ENCODE measurements at places on chromosomes 11 and 22. TPM values are rescaled to one million over a fixed set of nuclear protein-coding genes. Genes with fewer than 3 reads are reported as not detected.

LRP4 gene
- total RNA-seq, result 2.7 TPM

INSC gene
- total RNA-seq, result 2.0 TPM

FGF4 gene
- not detected for total RNA-seq

NLRP14 gene
- 0.08 TPM for total RNA-seq

KIAA0930 gene
- total RNA-seq, result 181 TPM

THY1 gene
- total RNA-seq, result 5.7 TPM

CTSC gene
- total RNA-seq, result 192 TPM

TEX54 gene
- not detected for total RNA-seq

SLC35E4 gene
- total RNA-seq, result 8.8 TPM

ASCL2 gene
- not detected for total RNA-seq

ATXN10 gene
- total RNA-seq, result 92.9 TPM

SERPING1 gene
- 9.7 TPM for total RNA-seq

CRYBB2 gene
- 0.49 TPM for total RNA-seq

GGT5 gene
- not detected for total RNA-seq

PTGDR2 gene
- total RNA-seq, result not detected

LMF2 gene
- 47.8 TPM for total RNA-seq

MOV10L1 gene
- 0.33 TPM for total RNA-seq

HBG2 gene
- not detected for total RNA-seq

LGR4 gene
- total RNA-seq, result 45.8 TPM

SCT gene
- total RNA-seq, result not detected

MYRF gene
- 0.24 TPM for total RNA-seq

SCUBE1 gene
- total RNA-seq, result not detected

OR10A2 gene
- not detected for total RNA-seq

TBX10 gene
- not detected for total RNA-seq

AIFM3 gene
- 0.69 TPM for total RNA-seq

ZNF215 gene
- total RNA-seq, result 8.0 TPM

LMNTD2 gene
- total RNA-seq, result 7.6 TPM

MISFA gene
- total RNA-seq, result 4.8 TPM

BDNF gene
- total RNA-seq, result 2.5 TPM

DMC1 gene
- 0.61 TPM for total RNA-seq

CCDC89 gene
- 2.0 TPM for total RNA-seq

OR8A1 gene
- not detected for total RNA-seq

OR51G2 gene
- not detected for total RNA-seq

VSTM5 gene
- not detected for total RNA-seq

HARBI1 gene
- 5.8 TPM for total RNA-seq

FBLN1 gene
- total RNA-seq, result 173 TPM

UBE4A gene
- 34.0 TPM for total RNA-seq

APOC3 gene
- total RNA-seq, result not detected

UCP3 gene
- total RNA-seq, result 0.99 TPM

IL17REL gene
- total RNA-seq, result not detected

FOXRED1 gene
- 8.0 TPM for total RNA-seq

ZBED5 gene
- 34.3 TPM for total RNA-seq

SYT7 gene
- 17.7 TPM for total RNA-seq

IGF2 gene
- not detected for total RNA-seq

Measured in mammary epithelial cell (primary cell).